Stimulated activated CD4-positive, alpha-beta T cell treated with anti-CD3 and anti-CD28 coated beads, Interleukin-15, amount 100 ng/mL, for 24 hours (primary cell): ENCODE measurements at places on chromosomes 2 and 18.

DNA sequence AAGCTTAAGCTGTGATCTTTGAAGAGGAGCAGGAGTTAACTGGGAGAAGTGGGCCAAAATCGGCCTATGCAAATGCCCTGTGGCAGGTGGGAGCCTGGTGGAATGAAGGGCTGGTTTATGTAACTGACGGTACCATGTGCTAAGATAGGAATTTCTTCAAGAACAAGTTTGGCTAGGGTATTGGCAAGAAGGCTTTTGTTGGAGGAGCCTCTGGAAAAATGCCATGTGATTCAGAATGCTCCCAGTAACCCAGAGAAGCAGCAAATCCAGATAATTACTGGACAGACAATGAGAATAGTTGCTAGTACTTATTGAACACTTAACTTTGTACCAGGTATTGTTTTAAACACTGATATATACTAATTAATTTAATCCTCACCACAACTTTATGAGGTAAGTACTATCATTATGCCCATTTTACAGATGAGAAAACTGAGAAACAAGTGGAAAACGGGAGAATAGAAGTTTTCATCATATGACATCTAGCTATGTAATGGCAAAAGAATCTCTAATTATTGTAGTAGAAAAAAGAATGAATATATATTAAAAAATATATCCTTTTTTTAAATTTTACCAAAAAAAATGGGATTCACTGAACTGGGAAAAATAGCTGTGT is 9.1 kb upstream of the FAM124B start:
- DNase-seq, result no peak

DNA sequence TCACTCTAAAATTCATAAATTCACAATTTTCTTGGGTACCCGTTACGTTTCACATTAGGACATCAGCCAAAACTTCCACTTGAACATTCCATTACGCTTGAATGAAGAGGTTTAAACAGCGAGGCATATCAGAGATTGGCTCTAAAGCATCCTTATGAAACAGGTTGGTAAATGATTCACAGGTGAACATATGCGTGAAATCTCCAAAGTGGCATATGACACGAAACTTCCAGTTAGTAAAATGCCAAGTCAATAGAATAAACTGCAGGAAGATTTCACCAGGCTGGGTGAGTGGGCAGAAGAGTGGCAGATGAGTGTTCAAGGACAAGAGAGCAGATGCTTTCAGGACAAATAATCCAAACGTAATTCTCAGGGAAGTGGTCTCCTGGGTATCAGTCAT is 33.9 kb upstream of the GLS start:
- peak; percentile 38 for DNase-seq

DNA sequence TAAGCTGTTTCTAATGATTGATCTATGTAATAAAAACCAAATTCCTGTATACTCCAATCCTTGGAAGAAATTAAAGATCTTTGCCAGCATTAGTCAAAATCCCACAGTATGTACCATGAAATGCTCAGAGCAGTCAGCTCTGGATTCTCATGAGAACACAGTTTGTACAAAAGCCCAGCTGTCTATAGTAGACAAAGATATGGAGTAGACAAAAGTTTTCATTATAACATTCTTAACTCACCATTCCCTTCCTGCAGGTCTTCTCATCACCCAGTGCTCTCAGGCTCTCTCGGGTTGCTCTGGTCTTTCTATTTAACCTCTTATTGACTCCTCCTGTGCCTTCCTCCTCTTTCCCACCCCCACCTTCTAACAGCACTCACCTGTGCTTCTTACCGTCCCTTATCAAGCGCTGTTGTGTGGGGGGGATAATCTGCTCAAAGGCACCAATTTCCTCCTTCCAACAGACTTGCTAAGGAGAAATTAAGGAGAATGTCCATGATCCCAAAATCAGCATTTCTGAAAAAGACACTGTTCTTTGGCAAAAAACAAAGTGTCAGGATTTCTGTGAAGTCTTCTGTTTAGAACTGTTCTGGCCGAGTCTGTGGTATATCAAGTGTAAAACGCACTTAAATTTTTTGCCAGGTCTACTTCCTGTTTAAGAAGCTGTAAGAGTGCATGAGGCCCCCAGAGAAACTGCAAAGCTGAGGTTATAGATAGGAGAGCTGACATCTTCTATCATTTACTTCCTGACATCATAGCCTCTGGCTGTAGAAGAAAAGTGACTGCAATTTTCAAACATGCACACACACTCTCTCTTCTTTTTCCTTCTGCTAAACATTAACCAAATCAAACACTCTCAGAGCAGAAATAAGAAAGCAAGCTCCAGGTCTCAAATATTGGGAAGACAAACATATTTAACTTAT is 144.1 kb downstream of the EVA1A start:
- no peak for DNase-seq

- DNase-seq, result peak; percentile 10
Observed at GRCh38 chr2:63078852-63079606, 28.4 kb downstream of the OTX1 start.

DNA sequence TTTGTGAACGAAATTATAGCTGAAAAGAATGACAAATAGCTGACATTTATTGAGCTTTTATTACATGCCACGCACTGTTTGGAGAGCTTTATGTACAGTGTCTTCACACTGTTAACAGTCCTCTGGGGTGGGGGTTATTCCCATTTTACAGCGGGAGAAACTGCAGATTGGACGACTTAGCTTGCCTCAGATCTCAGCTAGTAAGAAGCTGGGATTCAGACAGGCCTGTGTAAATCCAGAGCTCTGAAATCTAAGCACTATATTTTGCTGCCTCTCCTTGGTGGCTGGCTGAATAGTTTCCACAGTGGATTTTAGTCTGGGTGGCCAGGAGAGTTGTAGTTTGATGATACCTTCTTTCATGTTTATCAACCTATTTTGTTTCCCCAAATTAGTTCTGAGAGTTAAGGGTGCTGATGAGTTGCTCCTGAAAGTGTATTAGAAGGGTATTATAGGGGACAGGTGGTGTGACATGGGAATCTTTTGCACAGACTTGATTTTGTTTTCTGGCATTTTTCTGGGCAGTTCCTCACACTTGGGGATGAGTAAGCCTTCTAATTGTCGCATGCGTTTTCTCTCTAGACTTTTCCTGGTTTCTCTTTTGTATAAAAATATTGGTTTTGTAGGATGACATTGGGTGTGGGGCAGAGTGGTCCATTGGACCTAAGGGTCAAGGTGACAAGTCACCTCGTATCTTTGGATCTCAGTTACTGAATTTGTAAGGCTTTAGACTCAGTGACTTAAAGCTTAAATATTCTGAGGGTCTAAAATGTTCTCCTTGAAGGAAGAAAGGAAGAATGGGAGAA is 1.5 kb downstream of the ACSL3 start:
- no peak for DNase-seq

DNA sequence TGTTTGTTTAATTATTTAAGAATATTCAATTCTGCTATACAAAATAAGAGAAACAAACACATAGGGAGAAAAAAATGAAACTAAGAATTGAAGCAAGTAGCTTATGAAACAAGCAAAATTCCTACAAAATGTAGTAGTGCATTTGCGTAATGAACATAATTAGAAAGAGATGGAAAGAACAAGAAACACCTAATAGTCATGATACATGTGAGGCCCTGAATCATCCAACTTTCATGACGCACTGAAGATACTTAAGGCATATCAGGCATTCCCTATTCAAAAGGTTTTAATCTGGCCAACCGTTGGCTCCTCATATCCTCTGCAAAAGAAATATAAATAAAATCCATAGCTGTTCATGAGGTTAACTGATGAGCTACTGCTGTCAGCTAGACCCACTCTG is 14.5 kb upstream of the NAB1 start:
- DNase-seq, result no peak

- no peak for DNase-seq
Observed at GRCh38 chr18:23213200-23213599, 77.9 kb downstream of the CABLES1 start.

DNA sequence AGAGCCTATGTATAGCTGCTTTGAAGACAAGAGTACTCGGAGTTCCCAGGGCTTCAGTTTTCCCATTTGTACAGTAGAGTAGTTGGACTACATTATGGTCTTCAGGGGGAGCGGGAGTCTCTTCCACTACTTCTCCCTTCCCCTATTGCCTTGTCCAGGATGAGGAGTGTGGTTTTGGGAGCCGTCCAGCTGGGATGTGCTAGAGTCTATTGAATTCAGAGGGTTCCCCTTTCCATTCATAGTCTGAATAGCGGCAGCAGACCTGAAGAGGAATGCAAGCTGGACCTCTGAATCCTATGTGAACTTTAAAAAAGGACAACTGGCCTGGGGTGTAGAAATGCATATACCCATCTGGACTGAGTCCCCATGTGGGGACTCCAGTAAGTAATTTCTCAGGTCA is 43.5 kb upstream of the EPG5 start:
- DNase-seq, result no peak

- no peak for DNase-seq
Observed at GRCh38 chr2:215280326-215280725, 31.5 kb upstream of the ATIC start.

- DNase-seq, result no peak
Observed at GRCh38 chr2:58870704-58871103, 629.6 kb upstream of the FANCL start.

GRCh38 chr2:99081891-99082290 is 59.6 kb upstream of the C2orf15 start:
- DNase-seq, result no peak

DNA sequence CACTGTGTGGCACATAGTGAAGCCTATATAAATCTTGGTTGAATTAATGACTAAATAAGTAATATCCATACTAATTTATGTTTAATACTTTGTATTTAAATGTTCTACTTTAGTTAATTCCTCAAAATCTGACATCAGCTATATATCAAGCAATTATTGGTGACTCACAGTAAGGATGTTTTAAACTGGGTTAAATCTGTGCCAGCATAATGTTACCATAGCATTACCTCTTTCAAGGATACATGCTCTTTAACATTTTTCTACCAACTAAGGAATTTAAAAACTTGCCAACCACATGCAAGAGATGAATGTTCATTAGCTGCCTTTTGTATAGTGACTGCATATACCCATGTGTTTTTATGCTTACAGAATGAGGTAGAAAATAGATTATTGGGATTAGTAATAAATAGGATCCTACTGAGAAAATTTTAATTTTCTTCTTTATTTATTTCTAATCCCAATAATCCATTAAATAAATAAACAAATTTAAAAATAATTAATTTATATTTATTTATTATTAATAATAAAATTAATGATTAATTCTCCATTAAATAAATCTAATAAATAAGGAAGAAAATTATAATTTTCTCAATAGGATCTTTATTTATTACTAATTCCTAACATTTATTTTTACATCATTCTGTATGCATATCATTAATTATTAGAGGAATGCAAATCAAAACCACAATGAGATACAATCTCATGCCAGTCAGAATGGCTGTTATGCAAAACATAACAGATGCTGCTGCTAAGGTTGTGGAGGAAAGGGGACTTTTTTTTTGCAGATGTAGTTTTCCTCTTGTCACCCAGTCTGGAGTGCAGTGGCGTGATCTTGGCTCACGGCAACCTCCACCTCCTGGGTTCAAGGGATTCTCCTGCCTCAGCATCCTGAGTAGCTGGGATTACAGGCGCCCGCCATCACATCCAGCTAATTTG is 410.7 kb upstream of the DSEL start:
- DNase-seq, result no peak

- DNase-seq, result no peak
Observed at GRCh38 chr2:105754994-105755393, 10.3 kb downstream of the NCK2 start.

DNA sequence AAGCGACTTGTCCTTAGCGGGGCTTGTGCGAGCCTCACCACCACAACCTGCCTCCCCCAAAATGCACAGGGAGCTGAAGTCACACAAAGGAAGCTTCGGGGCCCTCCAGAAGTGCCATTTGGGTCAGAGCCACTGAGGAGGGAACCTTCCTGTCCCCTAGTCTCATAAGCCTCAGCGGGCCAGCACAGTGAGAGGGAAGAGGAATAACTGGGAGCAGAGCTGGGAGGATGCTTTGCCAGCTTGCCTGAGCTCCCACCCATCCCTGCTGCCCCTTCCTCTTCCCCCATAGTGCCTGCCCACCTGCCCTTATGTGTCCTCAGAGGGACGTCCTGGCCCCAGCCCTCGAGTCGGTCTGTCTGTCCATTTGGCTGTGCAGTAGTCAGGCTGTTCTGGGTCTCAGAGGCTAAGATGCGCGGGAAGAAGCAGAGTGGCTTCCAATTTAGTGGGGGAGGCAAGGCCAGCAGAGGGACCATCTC is 51.8 kb upstream of the GPR17 start:
- no peak for DNase-seq

DNA sequence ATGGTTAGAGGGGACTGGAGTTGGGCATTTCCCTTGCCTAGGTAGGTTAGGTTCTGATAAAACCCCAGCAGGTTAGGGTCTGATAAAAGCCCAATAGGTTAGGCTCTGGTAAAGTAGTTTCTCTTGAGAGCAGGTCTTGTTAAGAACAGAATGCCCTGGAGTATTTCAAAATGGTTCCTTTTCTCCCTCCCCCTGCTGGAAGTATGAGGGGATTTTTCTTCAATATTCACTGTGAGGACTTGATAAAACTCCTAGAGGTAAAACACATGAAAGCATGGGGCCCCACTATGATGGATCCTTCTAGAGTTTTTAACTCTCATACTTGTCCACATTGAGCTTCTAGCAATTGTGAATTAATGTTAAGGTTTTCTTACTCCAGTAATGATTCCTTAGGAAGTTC is 27.6 kb downstream of the ANKAR start:
- DNase-seq, result no peak

DNA sequence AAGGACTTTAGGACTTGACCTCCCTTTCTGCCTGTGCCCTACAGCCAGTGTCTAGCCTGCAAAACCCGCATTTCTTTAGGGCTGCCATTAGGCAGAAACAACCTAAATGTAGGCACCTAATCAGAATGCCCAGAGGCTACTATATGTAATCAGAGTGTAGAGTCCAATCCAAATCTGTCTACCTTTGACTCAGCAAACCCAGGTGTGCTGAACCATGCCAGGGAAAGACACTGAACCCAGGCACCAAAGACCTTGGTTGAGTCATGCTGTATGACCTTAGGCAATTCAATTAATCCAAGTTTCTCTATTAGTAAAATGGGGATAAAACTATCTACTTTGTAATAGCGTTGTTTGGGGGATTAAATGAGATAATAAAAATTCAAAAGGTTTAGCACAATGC is 20.7 kb downstream of the CAPN14 start:
- no peak for DNase-seq

DNA sequence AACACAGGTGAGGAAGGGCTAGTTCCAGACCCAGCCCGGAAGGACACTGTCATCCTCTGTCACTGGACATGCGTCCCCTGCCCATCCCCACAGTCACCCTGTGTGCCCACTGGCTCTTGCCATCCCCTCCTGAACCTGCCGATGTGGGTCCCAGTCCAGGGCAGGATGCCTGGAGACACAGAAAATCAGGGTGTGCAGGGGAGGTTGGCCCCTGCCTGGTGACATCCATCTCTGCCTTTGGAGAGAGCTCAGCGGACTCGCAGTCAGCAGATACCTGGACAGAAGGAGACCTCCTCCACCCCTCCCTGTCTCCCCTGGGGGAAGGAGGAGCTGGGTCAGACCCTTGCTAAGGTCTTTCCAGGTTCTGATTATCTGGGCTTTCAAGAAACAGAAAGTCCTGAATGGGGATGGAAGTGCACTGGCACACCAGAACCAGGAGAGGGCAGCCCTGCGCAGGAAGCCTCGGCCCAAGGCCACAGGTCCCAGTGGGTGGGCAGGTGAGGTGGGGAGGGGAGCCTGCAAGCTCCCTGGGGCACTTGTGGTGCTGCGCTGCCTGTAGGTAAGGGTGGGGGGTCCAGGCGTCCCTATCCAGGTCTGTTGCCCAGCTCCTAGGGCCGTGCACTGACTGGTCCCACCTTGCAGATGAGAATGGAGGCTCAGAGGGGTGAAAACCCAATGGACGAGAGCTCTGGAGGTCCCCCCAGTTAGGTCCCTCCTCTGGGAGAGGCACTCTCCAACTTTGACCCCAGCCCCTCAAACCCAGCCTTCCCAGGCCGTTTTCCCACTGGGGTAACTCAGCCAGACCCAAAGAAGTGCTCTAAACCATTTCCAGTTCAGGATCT is 9.7 kb upstream of the OTOS start:
- peak; percentile 52 for DNase-seq
